ENCODE measurements at places on chromosomes 12 and 14.

DNA sequence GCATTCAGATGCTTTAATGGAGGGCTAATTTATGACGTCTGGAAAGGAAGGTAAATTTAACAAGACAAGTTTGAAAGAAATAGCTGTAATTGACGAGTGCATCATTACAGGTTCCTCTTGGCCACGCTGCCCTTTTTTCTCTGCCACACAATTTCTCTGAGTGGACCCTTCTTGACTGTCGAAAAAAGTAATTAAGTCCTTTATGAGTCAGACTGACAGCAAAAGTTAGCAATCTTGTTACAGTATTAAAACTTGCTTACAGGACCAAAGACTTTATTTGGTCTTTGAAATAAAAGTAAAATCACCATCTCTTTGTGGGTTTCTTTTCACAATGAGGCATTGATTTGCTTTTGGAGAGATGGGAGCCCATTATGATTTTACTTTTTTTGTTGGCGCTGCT, 42.6 kb downstream of the SAMD4A start:
- no peak for DNase-seq

DNA sequence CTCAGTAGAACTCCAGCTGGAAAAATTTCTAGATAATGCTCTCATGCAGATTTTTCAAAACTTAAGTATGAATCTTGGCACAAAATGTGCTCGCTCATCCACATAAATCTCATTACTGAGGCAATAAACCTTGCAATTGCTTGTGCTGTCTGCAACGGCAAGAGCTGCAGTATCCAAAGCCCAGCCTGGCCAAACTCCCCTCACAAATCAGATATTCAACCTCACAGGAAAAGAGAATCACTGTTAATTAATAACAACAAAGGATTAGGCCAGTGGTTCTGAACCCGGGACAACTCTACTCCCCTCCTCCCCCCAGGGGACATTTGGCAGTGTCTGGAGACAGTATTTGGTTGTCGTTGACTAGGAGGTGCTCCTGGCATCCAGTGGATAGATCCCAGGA, 19.2 kb upstream of the CORO1C start:
- no peak for DNase-seq

GRCh38 chr14:67167420-67168109, 21.7 kb upstream of the GARIN2 start:
- DNase-seq = no peak

- peak; percentile 79 for DNase-seq
These were observed 519 bp downstream of the MORN3 start for GRCh38 chr12:121668750-121669520.

- no peak for DNase-seq
These were observed 28.1 kb downstream of the ETNK1 start for GRCh38 chr12:22653075-22653474.
